Stimulated activated CD4-positive, alpha-beta T cell treated with anti-CD3 and anti-CD28 coated beads, TNF-alpha, amount 100 ng/mL, for 1 hour (primary cell): ENCODE measurements at places on chromosomes 1 and 21.

- DNase-seq, result no peak
These were observed 23.8 kb upstream of the ST3GAL3 start for GRCh38 chr1:43683560-43683959.

GRCh38 chr21:46193829-46194373, 9.6 kb upstream of the SPATC1L start:
- no peak for DNase-seq

- no peak for DNase-seq
These were observed 99.4 kb upstream of the S1PR1 start for GRCh38 chr1:101137144-101138126.

DNA sequence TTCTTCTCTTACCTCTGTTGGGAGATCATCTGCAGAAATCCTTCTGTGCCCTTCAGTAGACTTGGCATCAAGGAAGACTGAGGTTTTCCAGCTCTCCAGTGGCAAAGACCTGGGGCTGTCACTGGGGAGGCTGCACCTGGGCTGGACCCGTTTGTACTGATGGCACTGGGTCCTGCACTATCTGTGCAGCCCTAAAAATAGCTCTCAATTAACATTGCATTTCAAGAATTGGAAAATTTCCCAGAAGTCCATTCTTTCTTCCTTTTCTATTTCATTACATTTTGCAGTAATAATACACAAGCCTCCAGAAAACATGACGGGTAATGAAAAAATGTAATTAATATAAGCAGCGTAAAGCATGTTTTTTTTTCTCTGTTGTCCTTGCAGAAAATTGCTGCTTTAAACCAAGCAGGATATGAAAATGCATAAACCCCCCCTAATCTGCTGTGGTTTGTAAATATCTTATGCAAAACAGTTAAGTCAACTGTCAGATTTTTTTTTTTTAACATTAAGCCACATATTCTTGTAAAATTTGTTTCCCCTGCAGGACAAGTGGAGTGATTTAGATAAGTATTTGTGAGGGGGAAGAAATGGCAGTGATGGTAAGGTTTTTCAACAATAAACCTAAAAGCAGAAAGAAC, 64.9 kb downstream of the LMO4 start:
- DNase-seq, result no peak

GRCh38 chr1:210302501-210302900, 26.2 kb upstream of the HHAT start:
- DNase-seq, result no peak

GRCh38 chr21:43333298-43334062, 93.5 kb downstream of the SIK1 start:
- no peak for DNase-seq
